ENCODE measurements at places on chromosomes 12 and 14.

DNA sequence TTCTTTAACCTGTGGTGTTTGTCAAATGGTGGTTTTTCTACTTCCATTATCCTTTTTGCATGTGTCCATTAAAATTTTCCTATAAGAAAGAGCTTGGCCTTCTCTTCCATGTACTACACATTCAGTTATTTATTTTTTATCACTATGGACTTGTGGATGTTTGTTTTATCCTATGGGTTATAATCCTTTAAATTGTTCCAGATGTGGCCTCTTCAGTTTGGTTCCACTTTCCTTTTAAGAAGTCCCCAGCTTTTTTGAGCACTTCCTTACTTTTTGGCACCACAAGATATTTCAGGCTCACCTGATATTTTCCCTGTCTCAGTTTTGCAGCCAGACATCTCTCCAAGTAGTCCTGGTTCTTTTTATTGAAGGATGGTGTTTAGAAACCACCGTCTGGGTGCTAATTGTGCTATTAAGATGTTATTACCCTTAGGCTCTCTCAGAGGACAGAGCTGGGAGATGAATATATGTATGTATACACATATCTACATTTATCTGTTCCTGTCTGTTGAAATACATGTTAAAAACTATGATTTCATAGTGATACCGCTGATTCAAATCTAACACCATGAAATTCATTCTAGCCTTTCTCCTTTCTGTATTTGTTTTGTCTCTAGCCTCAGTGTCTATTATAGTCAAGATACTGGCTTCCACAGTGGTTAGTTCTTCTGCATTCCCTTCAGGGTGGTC, 408.5 kb upstream of the RGS6 start:
- no peak for DNase-seq

- no peak for DNase-seq
Measured at GRCh38 chr12:90235642-90236041, 527.0 kb upstream of the ATP2B1 start.

- peak; percentile 77 for DNase-seq
Measured at GRCh38 chr14:70013271-70013873, 134.2 kb downstream of the SMOC1 start.

DNA sequence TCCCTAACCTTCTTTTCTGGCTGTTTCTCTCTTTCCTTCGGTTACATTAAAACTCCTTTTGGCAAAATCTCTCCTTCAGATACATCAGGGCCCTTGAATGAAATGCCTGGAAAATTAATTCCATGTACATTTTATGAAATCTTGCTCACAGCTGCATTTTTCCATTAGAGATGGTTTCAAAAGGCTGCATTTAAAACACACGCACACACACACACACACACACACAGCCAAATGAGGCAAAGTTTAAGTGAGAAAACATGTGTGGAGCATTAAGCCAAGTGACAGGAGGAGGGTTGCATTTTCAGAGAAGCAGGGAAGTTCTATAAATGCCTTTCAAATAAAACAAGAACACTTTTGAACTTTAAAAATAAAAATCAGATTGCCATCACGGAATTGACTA, 216.4 kb downstream of the LRIG3 start:
- no peak for DNase-seq

DNA sequence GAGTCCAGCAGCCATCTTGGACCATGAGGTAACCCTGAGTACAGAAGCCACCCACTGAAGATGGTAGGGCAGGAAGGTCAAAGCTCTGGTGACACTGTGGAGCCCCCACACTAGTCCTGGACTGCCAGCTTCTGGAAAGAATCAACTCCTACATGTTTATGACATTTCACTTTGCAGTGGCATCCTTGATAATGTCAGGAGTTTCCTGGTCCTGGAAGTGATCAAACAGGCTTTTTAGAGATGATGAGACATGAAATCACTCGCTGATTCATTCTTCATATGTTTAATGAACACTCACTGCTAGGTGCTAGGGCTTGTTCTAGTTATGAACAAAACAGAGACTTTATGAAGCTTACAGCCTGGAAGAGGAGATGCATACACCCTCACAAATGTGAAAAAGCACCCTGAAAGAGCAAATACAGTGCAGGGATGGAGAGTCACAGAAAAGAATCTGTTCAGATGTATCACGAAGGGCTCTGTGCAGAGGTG, 15.8 kb upstream of the HNF1A start:
- peak; percentile 43 for DNase-seq

GRCh38 chr14:99768381-99768780, 24.8 kb upstream of the EML1 start:
- no peak for DNase-seq

DNA sequence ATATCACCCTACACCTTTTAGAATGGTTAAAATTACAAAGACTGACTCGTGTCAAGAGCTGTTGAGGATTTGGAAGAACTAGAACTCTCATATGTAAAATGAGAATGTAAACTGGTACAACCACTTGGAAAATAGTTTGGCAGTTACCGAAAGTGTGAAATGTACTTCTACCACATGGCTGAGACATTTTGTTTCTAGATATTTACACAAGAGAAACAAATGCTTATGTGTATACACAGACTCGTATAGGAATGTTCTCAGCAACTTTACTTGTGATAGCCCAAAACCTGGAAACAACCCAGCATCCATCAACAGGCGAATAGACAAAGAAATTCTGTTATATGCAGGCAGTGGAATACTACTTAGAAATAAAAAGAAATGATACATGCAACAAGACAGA, 103.0 kb downstream of the BRMS1L start:
- DNase-seq: no peak

DNA sequence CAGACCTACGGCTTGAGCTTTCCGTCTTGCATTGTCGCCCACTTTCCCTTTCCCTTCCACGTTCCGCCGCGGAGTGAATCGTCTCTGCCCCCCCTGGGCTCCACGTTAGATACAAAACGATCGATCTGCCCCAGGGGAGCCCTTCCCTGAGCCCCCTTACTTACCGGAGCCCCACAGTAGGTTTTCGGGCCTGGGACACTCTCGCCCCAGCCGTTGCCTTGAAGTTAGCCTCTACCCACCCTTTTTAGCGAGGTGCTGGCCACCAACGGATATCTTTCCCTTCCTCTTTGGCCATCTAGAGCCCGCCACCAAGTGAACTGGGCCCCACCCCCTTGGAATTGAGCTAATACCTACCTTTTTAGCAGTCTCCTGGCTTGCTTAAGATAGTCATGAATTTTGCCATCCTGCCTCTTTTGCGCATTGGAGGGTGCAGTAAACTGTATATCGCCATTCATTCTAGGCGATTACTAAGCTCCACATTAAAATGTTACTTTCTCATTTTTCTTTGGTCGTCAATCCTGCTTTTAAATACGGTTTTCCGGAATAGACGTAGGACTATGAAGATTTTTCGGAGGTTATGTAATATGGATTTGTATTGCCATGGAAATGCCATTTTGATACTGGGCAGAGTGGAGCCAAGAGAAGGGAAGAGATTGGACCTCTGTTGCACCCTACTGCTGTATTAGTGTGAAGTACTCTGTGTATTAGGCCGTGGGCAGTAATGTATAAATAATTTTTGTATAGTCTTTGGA, 764 bp downstream of the RBM25 start:
- DNase-seq: no peak

DNA sequence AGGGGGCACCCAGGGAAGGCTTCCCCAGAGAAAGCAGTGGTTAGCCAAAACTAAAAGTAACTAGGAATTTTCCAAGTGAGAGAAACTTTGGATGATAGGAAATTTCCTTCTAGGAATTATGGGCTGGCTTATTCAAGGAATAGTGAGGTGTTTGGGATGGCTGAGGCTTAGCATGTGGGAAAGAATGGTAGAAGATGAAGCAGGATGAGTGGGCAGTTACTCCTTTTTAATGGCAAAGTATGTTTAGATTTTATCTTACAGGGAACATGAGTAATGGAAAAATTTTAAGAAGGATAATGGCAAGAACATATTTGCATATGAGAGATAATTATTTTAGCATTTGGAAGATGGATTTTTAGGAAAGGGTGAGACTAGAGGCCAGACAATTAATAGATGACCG, 197.6 kb downstream of the SLC38A4 start:
- no peak for DNase-seq

GRCh38 chr12:19490908-19491307, 51.6 kb downstream of the AEBP2 start:
- no peak for DNase-seq

GRCh38 chr14:60188115-60188514, 22.9 kb upstream of the DHRS7 start:
- DNase-seq: no peak

GRCh38 chr12:105974738-105975137, 164.0 kb downstream of the NUAK1 start:
- no peak for DNase-seq

- DNase-seq: no peak
Measured at GRCh38 chr12:39372929-39373328, 70.0 kb downstream of the KIF21A start.

DNA sequence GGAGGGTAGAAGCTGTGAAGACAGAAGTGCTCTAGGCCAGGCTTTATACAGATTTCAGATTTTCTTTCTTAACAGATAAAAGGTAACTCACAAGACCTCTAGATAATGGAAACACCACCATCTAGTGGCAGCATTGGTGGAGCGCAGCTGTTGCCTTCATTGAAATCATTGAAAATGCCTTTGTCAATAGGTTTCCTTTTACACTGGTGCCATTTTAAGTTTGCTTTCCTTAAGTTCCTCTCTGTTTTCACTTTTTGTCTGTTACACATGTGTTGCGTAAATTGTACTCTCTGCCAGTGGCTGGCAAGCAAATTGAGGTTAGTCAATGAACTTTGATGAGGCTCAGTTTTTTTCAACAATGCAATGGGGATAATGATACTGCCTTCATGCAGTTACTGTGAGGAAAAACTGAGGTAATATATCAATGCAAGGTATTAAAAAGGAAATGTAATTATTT, 31.1 kb downstream of the ALDH1L2 start:
- peak; percentile 83 for DNase-seq

GRCh38 chr12:131509701-131510100, 201.2 kb upstream of the SFSWAP start:
- no peak for DNase-seq

DNA sequence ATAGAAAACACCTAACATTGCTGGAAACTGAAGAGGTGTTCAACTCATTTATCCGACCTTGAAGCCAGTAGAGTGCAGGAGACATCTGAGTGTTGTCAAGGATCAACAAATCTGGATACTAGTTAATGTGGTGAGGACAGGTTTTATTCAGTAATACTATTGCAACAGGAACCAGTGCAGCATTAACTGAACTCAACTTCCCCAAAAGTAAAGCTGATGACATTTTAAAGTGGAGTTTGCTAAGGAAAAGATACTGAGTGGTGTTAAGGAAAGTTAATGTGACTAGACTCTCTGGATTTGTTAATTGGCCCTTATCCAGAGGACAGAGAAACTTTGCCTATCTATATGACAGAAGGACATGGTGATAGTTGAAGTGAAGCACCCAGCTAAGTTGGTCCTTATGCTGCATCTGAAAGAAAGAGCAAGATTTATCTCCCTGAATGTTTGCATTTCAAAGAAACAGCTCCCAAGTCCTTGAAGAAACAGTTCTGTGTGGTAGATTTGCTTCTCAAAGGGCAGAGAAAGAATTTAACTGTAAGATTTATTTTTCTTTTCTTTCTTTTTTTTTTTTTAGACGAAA, 1.2 kb upstream of the CLEC7A start:
- DNase-seq: no peak

DNA sequence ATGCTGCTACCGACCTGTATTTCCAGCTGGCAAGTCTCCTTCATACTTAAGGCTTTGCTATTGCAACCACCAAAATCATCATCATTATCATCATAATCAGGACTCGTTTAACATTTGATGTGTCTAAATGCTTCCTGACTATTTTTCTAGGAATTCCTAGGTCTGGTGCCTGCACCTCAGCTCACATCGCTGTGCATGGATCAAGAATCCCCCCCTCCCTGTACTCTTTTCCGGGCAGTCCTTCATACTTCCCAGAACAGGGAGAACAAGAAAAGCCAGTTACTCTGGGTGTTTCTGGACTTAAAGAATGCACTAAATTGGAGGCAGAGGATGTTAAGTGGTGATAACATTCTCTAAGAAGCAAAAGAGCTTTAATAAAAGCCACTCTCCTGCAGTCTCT, 9.4 kb downstream of the ERP27 start:
- DNase-seq: no peak

DNA sequence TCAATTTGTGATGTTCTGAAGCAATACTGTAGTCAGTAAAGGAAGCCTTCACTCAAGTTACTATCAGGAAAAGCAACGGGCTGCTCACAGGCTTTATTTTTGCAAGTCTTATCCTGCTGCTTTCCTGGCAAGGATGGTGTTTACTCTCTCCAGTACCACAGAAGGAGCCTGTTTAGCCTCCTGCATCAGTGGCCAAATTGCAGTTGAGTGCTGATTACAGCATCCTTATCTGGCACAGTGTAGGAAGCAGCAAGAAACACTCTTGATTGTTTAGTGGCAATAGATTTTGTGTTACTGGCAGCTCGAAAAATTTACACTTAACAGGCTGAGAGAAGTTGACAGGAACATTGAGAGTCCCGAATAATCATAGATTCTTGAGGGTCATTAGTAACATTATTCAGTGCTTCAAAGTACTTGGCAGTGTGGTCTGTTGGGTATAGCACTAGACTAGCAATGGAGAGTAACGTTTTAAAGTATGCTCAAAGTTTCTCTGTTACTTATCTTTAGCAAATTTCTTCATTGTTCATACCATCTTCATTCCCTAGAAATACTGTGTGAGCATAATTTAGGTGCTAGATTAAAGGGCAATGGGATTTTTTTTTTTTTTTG, 11.7 kb downstream of the TULP3 start:
- no peak for DNase-seq

DNA sequence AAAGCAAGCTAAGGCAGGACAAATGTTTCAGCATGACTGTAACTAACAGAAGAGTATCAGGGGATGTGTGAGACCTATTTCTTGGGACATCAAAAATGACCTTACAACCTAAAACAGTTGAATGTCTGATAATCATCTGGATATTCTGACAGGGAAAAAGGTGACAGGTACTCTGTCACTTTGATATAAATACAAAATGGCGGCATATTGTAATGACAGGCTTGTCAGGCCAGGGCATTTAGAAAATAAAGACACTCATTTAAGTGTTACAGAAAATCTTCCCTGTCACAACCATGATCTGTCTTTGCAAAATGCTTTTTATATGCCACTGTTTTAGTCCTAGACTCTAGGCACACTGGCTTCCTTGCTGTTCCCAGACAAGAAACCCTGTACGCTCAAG, 1033.3 kb upstream of the FLRT2 start:
- no peak for DNase-seq

- no peak for DNase-seq
Measured at GRCh38 chr12:103855036-103855712, 14.1 kb upstream of the NT5DC3 start.

- no peak for DNase-seq
Measured at GRCh38 chr12:128519426-128519825, 252.5 kb downstream of the TMEM132C start.
